ENCODE measurements at places on chromosomes 5 and 9.

DNA sequence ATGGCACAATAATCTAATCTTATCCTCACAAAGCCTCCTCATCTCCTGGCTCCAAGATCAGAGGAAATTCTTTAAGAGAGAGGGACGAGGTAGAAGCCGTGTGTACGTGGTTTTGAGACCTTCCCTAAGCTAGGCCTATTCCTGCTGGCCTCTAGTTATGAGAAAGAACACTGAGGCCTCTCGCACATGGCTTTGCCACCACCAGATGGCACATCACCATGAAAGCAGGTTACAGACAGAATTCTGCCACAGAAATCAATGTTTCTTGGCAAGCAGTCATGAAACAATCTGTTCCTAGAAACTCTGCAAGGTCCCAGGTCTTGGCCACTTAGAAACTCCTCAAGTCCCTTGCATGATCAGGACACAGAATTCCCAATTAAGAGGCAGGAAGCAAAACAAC is 268.2 kb upstream of the TAS2R1 start:
- DNase-seq, result no peak

DNA sequence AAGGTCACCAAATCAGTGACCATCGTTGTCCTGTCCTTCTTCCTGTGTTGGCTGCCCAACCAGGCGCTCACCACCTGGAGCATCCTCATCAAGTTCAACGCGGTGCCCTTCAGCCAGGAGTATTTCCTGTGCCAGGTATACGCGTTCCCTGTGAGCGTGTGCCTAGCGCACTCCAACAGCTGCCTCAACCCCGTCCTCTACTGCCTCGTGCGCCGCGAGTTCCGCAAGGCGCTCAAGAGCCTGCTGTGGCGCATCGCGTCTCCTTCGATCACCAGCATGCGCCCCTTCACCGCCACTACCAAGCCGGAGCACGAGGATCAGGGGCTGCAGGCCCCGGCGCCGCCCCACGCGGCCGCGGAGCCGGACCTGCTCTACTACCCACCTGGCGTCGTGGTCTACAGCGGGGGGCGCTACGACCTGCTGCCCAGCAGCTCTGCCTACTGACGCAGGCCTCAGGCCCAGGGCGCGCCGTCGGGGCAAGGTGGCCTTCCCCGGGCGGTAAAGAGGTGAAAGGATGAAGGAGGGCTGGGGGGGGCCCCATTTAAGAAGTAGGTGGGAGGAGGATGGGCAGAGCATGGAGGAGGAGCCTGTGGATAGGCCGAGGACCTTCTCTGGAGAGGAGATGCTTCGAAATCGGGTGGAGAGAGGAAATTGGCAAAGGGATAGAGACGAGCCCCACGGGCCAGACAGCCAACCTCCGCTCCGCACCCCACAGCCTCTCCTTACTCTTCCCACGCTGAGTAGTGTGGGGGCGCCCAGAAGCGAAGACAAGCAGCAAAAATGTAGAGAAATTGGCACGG is 1.7 kb downstream of the RXFP3 start:
- DNase-seq, result no peak

- DNase-seq, result no peak
Observed at GRCh38 chr5:146888351-146888978, 9.9 kb upstream of the PPP2R2B start.

- DNase-seq, result no peak
Observed at GRCh38 chr9:35682520-35683315, 7.0 kb downstream of the TPM2 start.

DNA sequence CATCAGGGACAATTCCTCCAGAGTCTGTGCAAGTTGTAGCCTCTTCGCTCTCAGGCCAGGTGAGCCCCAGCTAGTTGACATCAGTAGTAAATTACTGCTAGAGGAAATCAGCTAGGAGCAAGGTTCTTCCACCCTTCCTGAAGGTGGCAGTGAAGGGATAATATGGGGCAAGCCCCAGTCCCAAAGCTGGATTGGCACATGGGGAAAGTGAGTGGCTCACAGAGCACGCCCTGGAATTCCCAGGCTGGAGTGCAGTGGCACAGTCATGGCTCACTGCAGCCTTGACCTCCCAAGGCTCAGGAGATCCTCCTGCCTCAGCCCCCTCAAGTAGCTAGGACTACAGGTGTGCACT is 82.1 kb downstream of the CYFIP2 start:
- no peak for DNase-seq

- no peak for DNase-seq
Observed at GRCh38 chr5:75037106-75037505, 15.3 kb downstream of the GCNT4 start.

GRCh38 chr5:109690242-109690974 is 681 bp downstream of the MAN2A1 start:
- no peak for DNase-seq

DNA sequence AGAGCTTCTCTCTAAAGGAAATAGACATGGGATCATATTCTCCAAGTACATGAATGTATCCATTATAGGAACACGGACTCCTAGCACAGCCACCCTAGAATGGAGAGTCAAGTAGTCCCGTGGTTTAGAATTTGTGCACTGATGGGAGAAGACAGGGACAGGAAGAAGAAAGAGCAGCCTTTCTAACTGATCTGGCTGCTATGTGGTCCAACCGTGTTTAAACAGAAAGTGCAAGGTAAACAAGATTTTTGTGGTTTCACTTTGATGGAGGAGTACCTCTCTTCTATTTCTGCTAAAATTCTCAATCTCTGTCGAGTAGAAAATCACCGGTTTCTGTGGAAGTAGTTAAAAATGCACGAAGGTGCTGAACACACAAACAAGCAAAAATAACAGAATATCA is 171.3 kb downstream of the ST8SIA4 start:
- no peak for DNase-seq

DNA sequence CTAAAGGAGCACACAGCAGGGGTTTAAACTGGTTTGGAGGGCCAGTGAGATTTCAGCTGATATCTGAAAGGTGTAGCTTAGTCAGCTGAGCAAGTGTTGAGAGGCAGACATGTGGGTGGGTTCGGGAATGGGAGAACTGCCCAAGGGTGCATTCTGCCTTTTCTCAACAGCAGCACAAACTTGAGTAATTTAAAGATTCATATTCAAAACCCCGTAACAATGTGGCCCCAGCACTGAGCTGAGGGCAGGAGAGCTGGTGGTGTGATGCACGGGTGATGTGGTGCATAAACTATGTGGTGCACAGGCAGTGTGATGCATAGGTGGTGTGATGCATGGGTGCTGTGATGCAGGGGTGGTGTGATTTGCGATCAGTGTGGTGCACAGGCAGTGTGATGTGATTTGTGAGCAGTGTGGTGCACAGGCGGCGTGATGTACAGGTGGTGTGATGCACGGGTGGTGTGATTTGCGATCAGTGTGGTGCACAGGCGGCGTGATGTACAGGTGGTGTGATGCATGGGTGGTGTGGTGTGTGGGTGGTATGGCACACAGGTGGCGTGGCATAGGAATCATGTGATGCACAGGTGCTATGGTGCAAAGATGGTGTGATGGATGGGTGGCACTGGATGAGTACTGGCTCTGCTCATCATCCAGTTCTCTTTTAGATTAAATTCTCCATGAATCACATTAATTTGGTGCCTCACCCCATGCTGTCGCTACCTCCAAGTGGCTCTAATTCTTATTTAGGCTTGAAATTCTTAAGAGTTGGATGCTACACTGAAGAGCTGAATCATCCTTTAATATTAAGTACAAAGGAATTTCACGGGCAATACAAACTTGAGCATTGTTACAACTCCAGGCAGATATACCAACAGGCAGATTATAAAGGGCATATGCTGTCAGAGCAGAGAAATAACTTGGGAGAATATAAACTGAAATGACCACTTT is 53.6 kb downstream of the DAP start:
- no peak for DNase-seq

DNA sequence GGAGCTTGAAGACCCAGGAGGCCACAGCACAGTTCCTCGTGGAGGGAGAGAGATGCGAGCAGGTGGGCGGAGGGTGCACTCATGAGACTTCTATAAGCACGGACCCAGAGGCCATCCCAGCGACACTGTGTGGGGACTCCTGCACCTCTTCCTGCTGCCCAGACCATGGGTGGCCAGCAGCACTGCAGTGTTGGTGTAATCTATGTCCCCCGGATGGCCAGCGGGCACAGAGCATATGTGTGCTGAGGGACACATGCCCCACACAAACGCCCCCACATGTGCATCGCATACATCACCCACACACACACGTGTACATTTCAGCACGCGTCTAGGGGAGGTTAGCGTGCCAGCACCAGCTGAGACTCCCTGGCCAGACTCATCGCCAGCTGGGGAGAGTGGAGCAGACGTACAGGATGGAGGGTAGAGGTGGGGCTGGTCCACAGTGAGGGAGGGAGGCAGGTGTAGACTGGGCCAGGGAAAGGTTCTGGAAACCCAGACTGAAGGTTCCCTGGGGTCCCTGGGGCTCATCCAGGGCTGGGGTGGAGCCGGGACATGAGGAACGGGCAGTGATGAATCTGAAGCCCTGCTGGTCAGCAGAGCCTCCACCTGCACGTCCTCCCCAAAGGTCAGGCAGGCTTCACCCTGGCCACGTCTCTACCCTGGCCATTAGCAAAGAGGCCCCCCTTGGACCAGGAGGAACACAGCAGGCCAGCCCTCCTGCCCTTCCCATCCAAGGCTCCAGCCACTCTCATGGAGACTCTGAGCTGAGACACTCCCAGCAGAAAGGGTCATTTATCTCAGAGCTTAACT is 27.6 kb downstream of the ADAMTS2 start:
- DNase-seq, result no peak

DNA sequence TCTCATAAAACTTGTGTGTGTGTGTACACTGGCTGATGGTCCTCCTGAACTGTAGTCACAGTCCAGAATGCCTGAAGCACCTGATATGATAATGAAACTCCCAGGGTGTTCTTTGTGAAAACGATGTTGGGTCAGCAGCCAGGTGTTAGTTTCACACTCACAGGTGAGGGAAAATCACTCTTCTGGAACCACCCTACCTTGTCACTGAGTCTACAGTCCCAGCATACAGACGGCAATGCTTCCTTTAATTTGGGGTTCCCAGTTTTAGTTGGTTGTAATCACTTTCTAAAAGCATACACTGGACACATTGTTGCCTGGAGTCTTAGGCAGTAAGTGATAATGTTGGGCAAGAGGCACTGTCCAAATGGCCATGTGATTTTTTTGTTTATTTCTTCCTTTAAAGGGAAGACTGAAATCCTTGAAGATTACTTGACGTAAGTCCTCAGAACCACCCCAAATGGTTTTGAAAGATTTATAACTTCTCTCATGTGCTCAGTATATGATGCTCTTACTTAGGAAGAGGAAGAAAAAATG is 18.2 kb upstream of the MGAT1 start:
- DNase-seq, result no peak

DNA sequence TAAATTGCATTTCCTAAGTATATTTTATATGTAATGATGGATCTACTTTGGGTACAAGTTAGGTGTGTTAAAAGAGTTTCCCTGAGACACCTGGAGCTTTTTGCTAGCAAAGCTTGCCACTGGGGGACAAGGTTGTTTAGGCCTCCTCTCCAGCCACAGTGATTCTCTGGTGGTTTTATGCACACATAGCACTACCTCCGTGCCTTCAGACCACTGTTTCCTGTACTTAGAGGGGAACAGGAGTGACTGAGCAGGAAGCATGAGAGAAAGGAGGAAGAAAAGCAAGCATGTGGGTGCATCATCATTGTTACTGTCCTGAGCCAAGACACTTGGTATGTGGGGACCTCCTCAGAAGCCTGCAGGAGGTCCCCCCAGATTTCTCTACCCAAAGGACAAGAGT is 272.1 kb downstream of the RASEF start:
- no peak for DNase-seq

GRCh38 chr5:124873188-124873587 is 126.7 kb upstream of the ZNF608 start:
- DNase-seq, result no peak

GRCh38 chr9:86735772-86736458 is 211.4 kb downstream of the GAS1 start:
- DNase-seq, result no peak

DNA sequence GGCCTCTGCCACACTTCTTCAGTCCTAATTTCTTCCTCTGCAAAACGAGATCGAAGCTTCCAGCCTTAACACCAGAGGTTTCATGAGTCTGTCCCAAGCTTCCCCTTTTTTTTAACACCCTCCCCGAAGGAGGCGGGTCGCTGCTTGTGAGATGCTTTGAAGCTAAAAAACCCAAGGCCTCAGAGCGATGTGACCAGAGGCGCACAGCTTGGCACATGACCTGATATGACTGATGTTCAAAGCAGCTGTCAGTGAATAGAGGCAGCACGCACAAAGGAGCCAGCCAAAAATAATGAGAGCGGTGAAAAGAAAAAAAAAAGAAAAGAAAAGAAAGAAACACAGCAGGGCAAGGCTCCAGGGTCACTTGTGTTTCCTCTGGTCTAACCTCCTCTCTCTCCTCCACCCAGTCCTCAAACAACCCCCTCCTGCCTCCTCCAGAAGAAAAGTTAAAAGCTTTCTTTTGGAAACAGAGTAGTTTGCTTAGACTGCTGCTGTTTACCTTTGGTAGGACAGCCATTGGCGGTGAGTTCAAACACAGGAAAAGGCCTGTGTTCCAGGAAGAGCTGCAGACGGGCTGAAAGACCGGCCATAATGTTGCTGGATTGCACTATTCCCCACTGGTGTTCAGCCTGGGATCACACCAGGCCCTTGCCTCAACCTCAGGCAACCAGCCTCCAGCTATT is 10.9 kb upstream of the ZNF366 start:
- no peak for DNase-seq

DNA sequence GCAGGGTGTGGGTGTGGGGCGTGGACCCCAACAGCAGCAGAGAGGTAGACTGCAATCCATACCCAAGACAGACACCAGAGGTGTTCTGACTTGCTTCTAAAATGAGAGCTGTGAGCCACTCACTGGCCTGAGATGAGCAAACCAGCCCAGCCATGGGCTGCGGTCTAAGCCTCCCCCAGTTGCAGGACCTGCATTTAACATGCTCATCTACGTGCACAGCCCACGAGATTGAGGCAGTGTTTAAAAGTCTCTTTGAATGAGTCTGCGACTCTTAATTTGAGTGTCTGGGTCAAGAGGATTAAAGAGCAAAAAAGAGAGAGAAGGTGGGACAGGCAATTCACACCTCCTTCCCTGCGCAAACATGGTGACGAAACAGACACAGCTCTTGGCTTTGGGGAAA is 5.9 kb downstream of the SURF4 start:
- no peak for DNase-seq

DNA sequence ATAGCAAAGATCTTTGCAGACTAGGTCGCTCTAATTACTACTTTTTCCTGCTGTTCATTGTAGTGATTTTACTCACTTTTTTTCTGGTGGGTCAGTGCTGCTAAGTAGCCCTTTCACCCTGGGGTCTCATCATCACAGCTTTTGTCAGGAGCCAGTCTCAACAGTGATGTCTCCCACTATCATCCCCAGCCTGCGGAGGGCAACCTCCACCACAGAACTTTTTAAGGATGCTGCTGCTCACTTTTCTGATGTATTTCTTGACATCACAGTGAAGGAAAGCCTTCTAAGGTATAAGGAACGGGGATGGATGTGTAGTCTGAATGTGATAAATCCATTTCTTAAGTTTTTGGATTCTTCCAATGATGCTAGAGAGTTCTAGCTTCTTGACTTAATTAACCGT is 242.5 kb upstream of the RIOK2 start:
- DNase-seq, result no peak

GRCh38 chr5:152511531-152512132 is 106.6 kb upstream of the NMUR2 start:
- DNase-seq, result no peak

GRCh38 chr5:76273206-76273885 is 129.7 kb upstream of the IQGAP2 start:
- no peak for DNase-seq
